Activated CD4-positive, CD25-positive, alpha-beta regulatory T cell (primary cell): ENCODE measurements at places on chromosomes 2 and 18.

DNA sequence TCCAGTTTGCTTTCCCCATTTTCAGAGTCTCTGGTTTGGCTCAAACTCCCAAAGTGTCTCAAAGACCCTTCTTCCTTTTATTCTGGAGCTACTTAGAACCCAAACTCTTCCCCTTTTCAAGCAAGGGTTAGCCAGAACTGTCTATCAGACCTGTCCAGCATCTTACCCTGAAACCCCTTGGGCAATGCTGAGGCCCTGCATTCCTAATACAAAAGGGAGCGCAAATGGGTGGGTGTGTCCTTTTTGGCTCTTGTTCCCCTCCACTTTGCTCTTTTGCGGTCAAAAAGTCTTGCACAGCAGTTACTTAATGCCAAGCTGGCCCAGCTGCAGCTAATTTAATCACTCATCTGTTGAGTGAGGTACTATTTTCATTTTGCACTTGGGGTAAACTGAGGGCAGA is 231.2 kb upstream of the FOSL2 start:
- no peak for DNase-seq

- no peak for DNase-seq
Measured at GRCh38 chr18:62460851-62461300, 61.9 kb upstream of the ZCCHC2 start.

- DNase-seq = no peak
Measured at GRCh38 chr2:206984206-206984605, 44.9 kb downstream of the CPO start.

GRCh38 chr2:97948926-97949325 is 46.8 kb downstream of the TMEM131 start:
- DNase-seq = no peak

GRCh38 chr2:130807659-130808385 is 28.9 kb upstream of the ARHGEF4 start:
- no peak for DNase-seq

DNA sequence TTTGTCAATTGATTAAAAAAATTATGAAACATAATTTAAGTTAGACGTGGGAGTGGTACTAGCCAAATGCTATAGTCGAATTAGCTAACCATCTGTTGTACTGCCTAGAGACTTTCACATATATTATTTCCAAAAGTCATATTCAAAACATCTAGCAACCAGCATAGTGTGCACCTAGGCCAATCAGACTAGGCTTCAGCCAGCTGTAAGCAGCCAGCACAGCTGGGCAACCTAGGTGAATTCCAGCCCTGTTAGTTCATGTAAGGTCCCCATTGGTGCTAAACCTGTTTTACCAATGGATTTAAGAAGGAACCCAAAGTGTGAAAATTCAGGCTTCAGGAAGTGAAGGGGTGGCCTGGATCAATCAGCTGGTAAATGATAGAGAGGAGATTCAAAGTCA is 144.3 kb downstream of the BCL2 start:
- DNase-seq = no peak
